ENCODE measurements at places on chromosomes 16 and 17.
A peak's percentile ranks its signal among the peaks of the same experiment; 100 is the strongest.

- DNase-seq, result no peak
Measured at GRCh38 chr16:58348986-58349385, 43.3 kb upstream of the GINS3 start.

DNA sequence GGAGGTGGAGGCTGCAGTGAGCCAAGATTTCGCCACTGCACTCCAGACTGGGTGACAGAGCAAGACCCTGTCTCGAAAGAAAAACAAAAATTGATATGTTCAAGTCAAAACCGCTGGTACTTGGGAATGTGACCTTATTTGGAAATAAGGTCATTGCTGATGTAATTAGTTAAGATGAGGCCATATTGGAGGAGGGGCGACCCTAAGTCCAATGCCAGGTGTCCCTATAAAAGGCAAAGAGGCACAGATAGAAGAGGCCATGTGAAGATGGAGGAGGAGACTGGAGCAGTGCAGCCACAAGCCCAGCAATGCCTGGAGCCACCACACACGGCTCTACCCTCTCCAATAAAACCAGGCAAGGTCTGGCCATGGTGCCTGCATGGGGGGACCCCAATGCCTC, 50.8 kb upstream of the JPH3 start:
- DNase-seq, result no peak

DNA sequence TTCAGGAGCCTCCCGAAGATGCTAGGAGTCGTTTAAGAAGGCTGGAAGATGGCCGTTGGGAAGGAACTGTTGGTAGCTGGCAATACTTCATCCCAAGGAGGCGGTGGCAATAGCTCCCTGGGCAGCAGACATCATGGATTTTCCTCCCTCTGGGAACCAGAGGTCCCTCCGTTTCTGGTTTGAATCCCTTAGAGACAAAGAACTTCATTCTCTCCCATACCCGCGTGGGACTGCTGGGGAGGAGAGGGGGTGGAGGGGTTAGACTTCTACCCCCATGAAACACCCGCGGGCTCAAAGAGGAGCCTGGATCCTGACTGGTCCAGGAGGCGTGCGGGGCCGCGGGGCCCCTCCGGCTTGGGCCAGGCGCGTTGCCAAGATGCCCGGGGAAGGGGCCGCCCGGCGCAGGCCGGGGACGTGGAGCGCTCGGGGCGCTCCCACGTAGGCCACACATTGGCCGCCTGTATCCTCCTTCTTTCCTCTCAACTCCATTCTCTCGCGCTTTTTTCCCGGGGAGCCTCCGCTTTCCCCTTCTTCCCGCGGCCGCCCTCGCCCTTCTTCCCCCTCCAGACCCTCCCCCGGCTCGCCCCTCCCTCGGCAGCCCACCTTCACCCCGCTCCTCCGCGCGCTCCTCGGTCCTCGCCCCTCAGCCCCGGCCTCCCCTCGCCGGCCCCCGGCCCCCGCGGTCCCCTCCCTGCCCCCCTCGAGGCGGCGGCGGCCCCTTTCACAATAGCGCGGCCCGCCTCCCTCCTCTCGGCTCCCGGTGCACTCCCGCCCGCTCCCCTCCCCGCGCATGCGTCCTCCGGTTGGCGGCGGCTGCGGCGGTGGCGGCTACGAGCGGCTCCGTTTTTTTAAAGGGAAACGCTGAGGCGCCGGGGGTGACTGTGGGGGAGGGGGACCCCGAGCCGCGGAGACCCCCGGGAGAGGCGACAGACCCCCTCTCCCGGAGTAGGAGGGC, at the start of gene MSL1:
TSS of gene MSL1 (plus strand) at position 791 of the 955 bp plus-strand sequence. CDS start 642 bp downstream, outside the sequence.
- DNase-seq, result peak; percentile 86

GRCh38 chr16:28011971-28012445, 51.5 kb downstream of the GSG1L start:
- no peak for DNase-seq

DNA sequence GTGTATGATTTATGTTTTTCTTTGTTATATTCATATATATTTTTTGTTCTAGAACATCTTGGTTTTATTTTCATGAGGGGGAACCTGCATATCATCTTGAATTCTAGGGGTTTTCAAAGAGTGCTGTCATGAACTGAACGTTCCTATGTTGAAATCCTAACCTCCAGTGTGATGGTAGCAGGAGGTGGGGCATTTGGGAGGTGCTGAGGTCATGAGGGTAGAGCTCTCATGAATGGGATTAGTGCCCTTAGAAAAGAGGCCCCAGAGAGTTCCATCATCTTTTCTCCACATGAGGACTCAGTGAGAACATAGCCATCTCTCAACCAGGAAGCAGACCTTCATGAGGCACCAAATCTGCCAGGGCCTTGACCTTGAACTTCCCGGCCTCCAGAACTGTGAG, 34.6 kb upstream of the CCDC182 start:
- DNase-seq, result no peak

Measured in activated CD4-positive, alpha-beta T cell treated with anti-CD3 and anti-CD28 coated beads, Interleukin-2, Interleukin-6, amounts not matched to agents 100 ng/mL and 50 ng/mL, durations not matched to agents 16 hours and 8 hours (primary cell).